Activated T-helper 1 cell treated with Interleukin-2 at 50 U/mL for 16 hours (primary cell): ENCODE measurements at places on chromosomes 6 and 20.

DNA sequence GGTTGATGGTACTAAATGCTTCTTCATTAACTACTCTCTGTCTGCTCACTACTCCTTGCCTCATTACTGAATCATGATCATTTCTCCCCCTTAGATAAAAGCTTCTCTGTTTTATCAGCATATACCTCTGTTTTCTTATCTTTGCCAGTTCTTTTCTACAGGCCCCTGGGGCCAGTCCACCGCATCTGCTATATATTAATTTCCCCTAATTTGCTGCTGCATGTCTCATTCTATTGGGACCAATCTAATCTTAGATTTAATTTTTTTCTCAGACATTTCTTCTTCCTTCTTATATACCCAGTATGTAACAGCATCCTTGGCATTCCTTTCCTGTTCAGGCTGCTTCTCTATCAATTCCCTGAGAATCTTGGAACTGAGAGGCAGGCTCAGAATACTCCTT is 51.2 kb downstream of the GRIK2 start:
- no peak for DNase-seq

DNA sequence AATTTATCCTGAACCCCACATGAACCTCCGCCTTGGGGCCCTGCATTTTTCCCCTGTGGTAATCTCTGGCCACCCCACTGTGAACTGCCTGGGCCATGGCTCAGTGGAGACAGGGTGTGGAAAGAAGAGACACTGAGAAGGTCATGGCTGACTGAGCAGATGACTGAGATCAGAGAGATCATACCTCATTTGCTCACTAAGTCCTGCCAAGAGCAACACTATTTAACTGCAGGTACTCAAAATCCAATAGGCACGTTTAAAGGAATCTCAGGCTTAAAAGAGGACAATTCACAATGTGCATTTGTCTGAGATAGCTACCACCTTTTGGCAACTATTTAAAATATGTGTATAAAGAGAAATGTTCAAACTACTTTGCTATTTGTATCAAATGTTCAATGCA is 305.0 kb downstream of the GMDS start:
- DNase-seq = no peak

DNA sequence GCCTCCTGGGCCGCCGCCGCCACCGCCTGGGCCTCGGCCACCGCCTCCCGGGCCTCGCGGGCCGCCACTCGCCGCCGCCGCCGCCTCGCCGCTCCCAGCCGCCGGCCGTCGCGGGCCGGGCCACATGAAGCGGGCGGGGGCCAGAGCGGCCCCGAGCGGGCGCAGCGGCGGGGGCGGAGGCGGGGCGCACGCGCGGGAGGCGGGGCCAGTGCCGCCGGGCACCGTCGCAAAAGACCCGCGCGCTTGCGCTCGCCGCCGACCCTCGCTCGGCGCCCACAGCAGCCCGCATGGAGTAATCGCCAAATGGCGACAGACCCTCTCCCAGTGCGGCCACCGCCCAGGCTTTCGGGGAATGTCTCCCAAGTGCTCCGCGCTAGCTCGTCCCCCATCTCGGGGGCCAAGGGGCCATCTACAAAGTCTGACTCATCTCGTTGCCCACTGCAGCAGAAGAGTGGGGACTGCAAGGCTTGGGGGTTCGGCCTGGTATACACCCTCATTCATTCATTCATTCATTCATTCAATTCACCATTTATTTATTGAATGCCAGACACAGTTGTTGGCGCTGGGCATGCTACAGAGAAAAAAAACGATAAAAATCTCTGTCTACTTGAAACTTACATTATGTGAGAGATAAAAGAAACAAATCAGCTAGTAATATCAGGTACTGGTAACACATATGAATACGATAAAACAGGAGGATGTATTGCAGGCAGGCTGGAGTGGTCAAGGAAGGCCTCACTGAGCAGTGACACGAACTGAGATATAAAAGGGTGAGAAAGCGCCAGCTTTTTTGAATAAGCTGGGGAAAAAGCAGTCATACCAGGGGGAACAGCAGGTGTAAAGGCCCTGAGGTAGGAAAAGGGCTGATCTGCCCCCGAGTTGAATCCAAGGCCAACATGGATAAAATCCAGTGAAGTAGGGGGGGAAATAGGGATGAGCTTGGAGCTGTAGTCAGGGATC is at the start of gene B4GALT5:
Gene B4GALT5, minus strand, starts transcription at position 126 of the 960 bp plus-strand sequence. CDS start 188 bp downstream, outside the sequence.
- DNase-seq = peak; percentile 41

GRCh38 chr6:24472181-24472580 is 17.2 kb downstream of the GPLD1 start:
- DNase-seq = no peak

DNA sequence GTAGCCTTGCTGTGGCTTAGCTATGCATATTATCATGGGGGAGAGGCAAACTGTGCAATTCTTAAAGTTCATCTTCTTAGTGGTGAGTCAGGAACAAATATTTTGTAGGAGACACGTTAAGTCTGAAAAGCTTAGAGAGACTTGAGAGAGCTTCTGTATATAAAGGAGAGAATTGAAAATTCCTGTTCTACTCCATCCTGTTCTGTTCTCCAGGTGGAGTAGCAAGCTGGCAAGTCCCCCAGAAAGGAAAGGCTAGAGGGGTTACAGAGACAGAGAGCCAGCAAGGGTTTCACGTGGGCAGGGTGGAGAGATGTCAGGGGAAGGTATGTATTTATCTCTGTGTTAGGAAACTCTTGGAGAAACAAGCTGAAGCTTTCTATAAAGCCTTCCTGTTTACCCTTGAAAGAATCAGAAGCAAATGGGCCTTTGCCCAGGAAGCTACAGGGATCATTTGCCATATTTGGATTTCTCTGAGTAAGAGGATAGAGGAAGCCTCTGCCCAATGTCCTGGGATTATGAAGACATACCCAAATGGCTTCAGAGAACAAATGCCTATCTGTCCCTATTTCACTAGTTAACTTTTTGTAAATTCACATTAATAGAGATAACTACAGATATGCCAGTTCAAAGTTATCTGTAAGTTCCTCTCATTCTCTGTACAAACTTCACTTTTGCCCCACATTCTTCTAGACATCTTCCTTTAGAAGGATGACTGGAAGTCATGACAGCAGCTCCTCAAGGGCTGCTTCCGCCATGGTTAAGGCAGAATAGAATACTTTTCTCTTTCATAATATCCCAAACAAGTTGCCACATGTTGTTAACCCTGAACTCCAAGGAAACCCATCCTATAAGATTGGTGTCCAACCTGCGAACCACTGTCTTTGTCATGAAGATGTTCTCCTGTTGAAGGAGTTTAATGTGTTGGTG is 126.7 kb upstream of the NEDD9 start:
- DNase-seq = no peak

DNA sequence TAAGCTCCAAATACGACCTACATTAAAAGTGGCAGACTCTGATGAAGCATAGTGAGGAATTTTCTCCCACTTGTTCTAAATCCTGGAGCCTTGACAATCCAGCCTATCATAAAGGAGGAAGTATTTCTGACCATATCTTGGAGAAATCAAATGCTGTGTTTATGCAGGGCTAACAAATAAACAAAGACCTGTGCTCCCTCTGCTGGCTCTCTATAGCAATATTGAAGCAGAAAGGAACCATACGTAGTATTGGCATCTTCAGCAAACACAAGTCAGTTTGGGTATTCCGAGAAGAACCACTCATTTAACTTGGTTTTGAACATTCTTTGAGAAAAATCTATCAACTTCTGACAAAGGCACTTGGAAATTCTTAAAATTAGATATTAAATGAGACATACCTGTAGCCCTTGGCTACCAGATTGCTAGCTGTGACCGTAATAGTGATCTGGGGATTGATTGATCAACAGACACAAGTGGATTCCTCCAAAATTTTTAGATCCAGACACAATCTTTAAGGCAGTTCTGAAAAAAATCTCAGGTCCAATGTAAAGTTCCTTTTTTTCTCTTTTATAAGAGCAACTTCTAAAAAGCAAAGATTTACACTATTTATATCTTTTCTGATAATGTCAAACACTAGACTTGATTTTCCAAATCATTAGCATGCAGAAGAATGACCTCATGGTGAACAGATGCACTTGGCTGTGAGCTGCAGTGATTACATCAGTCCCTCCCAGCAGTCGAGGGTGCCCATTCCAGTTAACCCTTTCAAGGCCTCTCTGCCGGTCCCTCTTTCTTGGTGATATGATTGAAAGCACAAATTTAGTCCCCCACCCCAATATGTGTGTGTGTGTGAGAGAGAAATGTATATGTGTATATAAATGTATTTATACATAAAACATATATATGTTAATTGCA is 40.2 kb downstream of the INSM1 start:
- no peak for DNase-seq

GRCh38 chr6:22826961-22827360 is 257.6 kb downstream of the HDGFL1 start:
- no peak for DNase-seq

DNA sequence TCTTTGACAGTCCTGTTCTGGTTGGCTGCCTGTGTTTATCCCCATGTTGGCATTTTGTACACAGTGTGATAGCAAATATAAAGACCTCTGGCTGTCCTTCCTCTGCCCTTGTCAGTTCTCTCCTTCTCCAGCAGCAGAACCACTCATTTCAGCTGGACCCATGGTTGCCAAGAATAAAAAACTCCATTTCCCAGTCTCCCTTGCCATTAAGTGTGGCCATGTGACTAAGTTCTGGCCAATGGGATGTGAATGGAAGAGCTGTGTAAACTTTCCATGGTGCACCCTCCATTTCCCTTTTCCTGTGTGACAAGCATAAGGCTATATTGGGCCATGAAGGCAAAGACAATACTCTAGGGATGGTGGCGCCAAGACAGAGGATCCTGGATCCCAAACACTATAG is 78.4 kb upstream of the TBC1D7 start:
- DNase-seq = no peak
